Occipital lobe (tissue), 3 donors: ENCODE measurements at places on chromosomes 3 and 15.

DNA sequence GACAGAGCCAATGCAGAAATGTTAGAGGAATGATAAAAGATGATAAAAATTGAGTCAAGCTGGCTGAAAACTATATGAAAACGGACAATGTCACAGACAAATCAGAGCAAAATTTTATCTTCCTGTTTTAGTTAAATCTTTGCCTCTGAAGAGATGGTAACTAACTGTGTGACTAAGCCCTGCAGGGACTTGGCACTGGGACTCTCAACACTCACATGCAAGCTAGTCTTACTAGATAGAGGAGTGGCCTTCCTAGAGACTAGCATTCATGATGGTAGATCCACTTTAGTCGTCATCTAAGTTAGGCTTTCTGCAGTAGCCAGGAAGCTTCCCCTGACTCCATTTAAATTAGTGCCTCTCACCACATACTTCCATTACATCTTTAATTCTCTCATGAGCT is 4.1 kb downstream of the CCDC191 start:
- DNase-seq = no peak

GRCh38 chr3:43320288-43320687 is 33.9 kb downstream of the SNRK start:
- DNase-seq = no peak

GRCh38 chr3:190534386-190534785 is 20.5 kb downstream of the IL1RAP start:
- DNase-seq = no peak

GRCh38 chr15:55683376-55683775 is 59.6 kb downstream of the PRTG start:
- DNase-seq = no peak

DNA sequence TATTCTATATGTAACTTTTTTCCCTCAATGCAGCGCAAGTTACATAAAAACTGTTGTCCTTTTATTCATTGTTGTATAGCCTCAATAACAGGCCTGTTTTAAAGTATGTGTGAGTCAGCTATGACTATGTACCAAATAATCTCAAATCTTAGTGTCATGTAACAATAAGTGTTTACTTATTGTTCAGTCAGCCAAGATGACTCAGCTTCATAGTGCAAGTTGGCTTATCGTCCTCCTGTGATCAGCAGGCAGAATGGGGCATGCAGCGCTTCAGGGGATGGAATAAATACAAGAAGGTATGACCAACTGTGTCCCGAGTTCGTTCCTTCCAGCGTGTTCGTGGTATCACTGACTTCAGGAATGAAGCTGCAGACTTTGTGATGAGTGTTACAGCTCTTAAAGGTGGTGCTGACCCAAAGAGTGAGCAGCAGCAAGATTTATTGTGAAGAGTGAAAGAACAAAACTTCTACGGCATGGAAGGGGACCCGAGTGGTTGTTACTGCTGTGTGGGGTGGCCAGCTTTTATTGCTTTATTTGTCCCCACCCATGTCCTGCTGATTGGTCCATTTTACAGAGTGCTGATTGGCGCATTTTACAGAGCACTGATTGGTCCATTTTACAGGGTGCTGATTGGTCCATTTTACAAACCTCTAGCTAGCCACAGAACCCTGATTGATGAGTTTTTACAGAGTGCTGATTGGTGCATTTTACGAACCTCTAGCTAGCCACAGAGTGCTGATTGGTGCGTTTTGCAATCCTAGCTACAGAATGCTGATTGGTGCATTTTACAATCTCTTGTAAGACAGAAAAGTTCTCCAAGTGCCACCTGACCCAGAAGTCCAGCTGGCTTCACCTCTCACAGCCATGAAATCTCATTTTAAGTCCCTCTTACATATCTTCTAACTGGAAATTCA is 1016.0 kb downstream of the MCTP2 start:
- DNase-seq = no peak

DNA sequence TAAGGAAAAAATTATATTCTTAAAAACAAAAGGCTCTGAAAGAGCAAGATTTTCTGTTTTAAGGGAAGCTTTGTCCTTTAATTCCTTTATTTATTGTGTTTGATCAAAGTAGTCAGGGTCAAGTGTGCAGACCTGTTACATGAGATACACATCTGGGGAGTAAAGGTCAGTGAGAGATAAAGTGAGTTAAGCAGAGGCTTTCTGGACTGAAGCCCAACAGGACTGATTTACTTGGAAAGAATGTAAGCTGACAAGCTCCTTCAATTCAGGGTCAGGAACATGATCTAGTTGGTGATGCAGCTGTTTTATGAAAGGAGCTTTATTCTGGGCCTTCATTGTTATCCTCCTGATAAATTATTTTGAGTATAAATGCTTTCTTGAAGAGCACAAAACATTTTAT is 20.7 kb upstream of the OTOL1 start:
- DNase-seq = no peak

DNA sequence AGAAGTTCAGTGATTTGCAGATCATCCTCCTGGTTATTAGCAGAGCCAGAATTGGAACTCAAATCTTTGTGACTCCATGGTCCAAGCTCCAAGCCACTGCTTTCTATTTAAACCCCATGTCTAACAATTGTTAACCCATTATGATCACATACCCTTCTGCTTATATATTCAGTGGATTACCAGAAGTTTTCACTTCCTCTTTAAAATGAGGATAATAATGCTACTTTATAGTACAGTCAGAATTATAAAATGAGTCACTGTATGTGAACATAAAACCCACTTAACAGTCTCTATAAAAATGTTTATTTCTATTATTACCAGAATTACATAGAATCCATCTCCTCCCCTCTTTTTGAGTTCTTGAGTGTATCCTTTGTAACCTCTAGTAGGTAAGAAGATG is 550.7 kb upstream of the DPPA4 start:
- no peak for DNase-seq

GRCh38 chr3:45626096-45626887 is 31.7 kb downstream of the LIMD1 start:
- DNase-seq = no peak

GRCh38 chr3:129311054-129311902 is 32.6 kb downstream of the HMCES start:
- DNase-seq = no peak

GRCh38 chr15:56996093-56996492 is 77.6 kb downstream of the TCF12 start:
- no peak for DNase-seq
